ENCODE measurements at places on chromosomes 5 and 9. TPM values are rescaled to one million over a fixed set of nuclear protein-coding genes. Genes with fewer than 3 reads are reported as not detected.

The INSL6 gene
- total RNA-seq, result not detected

The SHISAL2B gene
- total RNA-seq, result not detected

The GARIN3 gene
- not detected for total RNA-seq

The NR4A3 gene
- total RNA-seq, result 0.08 TPM

The PDE6A gene
- total RNA-seq, result not detected

The PPIC gene
- total RNA-seq, result 13.3 TPM

The SV2C gene
- total RNA-seq, result not detected

The OCLN gene
- total RNA-seq, result 25.9 TPM

The TMEM174 gene
- total RNA-seq, result not detected

The BTNL8 gene
- 0.14 TPM for total RNA-seq

The LARP1 gene
- total RNA-seq, result 74.1 TPM

The ZDHHC12 gene
- total RNA-seq, result 29.7 TPM

The NR5A1 gene
- not detected for total RNA-seq

The PCA3 gene
- 0.33 TPM for total RNA-seq
